ENCODE measurements at places on chromosomes 5 and 9. TPM values are rescaled to one million over a fixed set of nuclear protein-coding genes. Genes with fewer than 3 reads are reported as not detected.

BARHL1 gene
- not detected for total RNA-seq

CDH9 gene
- total RNA-seq, result not detected

SPATA31C1 gene
- total RNA-seq, result not detected

PHPT1 gene
- 123 TPM for total RNA-seq

PCDHB6 gene
- total RNA-seq, result not detected

IL3 gene
- 0.25 TPM for total RNA-seq

SHC3 gene
- not detected for total RNA-seq

PFN3 gene
- total RNA-seq, result not detected

DMAC1 gene
- 58.6 TPM for total RNA-seq

RPS23 gene
- total RNA-seq, result 3,303 TPM

TRIM36 gene
- 0.18 TPM for total RNA-seq

SARDH gene
- 5.5 TPM for total RNA-seq

SCGB3A2 gene
- total RNA-seq, result not detected

Data from activated CD8-positive, alpha-beta T cell treated with anti-CD3 and anti-CD28 coated beads for 36 hours (primary cell).